Smooth muscle cell of the pulmonary artery (primary cell): ENCODE measurements at places on chromosomes 3 and 15. TPM values are rescaled to one million over a fixed set of nuclear protein-coding genes. Genes with fewer than 3 reads are reported as not detected.

The TLR9 gene
- total RNA-seq = under 0.01 and 0.23 TPM in 2 replicates

The SV2B gene
- under 0.01 TPM in 1 of 2 replicates, not detected in the other for total RNA-seq

The KBTBD12 gene
- 0.03 TPM in 1 of 2 replicates, not detected in the other for total RNA-seq

The STRIT1 gene
- total RNA-seq = not detected in 2 replicates

The SLC24A5 gene
- total RNA-seq = not detected in 2 replicates
